NCI-H2081 treated with DMSO at 0.1 percent for 48 hours (cell line): ENCODE measurements at places on chromosomes 2 and 18.

- no peak for DNase-seq
Observed at GRCh38 chr2:102024410-102024809, 32.6 kb downstream of the IL1R2 start.

DNA sequence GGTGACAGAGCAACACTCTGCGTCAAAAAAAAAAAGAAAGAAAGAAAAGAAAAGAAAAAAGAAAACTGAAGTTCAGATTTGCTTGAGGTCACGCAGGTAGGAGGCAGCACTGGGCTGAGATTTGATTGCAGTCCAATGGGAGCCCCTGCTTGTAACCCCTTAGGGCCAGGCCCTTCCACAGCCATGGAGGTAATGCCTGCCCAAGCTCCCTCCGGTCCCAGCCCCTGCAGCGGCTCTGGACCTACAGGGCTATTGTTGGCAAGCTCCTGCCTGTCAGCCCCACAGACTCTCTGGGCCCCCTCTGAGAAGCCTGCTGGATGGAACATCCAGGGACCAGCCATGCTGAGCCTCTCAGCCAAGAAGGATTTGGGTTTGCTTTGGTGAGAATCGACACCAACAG is 12.2 kb downstream of the ZFP36L2 start:
- no peak for DNase-seq

DNA sequence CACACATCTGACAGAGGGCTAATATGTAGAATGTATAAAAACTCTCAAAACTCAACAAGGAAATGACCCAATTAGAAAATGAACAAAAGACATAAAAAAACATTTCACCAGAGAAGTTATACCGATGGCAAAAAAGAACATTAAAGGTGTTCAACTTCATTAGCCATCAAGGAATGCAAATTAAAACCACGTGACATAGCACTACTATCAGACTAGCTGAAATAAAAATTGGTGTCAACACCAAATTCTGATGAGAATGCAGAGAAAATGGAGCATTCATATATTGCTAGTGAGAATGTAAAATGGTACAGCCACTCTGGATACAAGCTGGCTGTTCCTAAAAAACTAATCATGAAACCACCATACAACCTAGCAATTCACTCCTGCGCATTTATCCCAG is 128.0 kb downstream of the INSIG2 start:
- no peak for DNase-seq

- DNase-seq, result no peak
Observed at GRCh38 chr2:851680-852079, 99.0 kb upstream of the SNTG2 start.

DNA sequence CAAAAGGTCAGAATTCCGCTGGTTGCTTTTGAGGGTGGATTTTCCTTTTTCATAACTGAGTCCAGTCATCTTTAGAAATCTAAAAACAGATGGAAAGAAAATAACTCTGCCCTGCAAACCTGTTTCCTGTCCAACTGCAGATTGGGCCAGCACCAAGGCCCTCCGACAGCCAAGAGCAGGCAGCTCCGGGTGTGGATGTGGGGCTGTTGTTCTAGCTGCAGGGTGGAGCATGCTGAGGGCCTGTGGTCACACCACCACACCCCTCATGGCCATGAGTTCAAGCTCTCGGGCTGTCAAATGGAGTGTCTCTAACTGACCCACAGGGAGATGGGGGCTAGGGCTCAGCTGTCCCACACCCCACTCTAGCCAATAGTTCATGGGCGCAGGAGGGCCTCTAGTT is 69.3 kb upstream of the BZW1 start:
- no peak for DNase-seq

- no peak for DNase-seq
Observed at GRCh38 chr2:210647151-210647550, 90.8 kb downstream of the CPS1 start.

DNA sequence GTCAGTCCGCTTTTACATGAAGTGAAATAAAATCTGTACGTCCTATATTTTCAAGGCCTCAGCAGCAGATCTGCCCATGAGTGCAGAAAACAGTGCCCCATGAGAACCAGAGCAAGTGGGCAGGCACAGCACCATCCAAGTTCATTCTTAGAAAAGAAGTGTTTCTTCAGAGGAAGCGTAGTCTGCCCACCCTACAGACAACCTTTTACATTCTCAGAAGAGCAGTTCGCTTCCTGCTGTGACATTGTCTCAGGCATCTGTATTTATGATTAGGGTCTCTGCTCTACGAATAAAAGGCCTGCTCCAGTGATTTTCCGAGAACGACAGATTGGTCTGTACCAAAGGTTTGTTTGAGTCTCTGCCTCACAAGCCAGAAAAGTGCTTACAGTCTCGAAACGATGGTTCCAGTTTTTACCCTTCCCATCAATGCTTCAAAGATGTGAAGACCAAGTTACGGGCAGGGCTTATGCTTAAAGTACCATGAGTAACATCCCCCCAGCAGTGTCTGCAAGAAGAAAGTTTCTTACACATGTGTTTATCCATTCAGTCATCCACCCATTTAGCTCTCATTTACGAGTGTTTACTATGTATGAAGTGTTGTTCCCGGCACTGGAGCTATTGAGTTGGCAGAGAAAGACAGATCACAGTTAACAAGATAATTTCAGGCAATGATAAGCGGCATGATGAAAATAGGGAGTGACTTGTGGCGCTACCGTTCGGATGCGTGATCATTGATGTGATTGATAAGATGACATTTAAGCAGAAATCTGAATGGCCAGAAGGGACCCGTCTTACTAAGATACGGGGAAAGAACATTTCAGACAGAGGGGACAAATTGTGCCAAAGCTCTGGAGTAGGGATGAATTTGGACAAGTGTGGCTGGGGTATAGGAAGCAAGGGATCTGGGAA is 31.4 kb upstream of the CTLA4 start:
- DNase-seq, result no peak

GRCh38 chr18:57555134-57555533 is 31.4 kb downstream of the FECH start:
- DNase-seq, result no peak

DNA sequence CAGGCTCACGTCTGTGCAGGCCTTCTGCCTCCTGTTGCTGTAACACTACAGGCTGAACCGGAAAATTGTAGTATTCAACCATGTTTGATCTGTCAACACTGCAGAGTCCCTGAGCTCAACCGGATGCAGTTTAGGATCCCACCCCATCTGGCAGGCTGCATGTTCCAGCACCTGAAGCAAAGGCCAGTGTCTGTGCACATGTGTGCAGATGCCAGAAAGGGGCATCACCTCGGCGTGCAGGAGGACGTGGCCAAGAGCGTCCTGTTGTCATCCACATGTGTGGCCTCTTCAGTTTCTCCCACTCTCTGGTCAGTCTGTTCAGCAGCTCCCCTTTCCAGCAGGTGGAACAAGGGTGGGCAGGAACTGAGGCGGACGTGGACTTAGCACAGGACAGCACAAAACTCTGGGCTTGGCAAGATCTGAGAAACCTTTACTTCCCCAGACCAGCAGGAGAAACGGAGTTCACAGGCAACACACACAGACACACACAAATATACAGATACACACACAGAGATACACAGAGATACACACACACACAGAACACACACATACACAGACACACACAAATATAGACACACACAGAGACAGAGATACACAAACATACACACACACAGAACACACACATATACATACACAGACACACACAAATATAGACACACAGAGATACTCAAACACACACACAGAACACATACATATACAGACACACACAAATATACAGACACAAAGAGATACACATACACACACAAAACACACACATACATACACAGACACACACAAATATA is 111.3 kb downstream of the NDUFA10 start:
- no peak for DNase-seq

GRCh38 chr2:160918906-160919503 is 241.2 kb upstream of the TANK start:
- DNase-seq, result no peak

DNA sequence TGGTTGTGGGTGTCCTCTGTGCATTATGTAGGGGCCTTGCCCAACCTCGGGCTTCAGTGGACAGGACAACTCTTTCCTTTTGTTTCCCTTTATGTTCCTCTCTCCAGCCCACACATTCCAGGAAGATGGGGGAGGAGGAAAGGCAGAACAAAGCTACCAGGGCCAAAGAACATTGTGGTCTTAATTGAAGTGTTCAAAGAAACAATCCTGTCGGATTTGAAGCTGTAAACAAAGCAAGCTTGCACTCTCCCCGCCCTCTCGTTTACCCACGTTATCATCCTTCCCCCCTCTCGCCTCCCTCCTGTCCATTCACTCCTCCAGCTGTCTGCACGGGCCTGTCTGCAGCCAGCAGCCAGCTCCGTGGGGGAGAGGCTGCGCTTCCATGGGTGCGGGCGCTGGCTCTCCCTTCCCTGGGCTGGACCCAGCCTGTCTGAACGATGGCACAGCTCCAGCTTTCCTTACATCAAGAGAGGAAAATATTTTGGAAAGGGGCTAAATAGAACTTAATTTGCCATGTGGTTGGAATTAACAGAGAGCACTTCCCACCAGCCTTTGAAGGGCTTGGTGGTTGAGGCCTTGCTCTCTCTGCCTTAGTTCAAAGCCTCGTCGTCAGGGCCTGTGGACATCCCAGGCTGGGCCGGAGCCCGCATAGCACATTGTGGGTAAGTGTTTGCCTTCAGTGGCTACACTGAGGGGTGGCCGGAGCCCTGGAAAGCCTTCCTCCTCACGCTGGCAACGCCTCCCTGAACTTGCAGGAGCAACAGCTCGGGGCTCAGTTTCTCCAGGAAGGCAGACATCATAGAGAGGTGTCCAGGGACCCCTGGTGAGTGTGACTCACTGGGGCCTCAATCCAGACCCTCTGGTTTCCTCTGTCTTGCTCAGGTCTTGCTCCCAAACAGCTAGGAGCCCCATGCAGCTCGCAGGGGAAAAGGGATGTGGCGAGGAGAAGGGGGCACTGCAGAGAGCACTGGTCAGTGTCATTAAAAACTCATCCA is 60.6 kb upstream of the HS6ST1 start:
- no peak for DNase-seq

- no peak for DNase-seq
Observed at GRCh38 chr2:240139011-240139441, 1.4 kb downstream of the OTOS start.

- DNase-seq, result no peak
Observed at GRCh38 chr2:121351521-121352318, 66.7 kb upstream of the TFCP2L1 start.

GRCh38 chr2:174341995-174342685 is 7.4 kb downstream of the SP9 start:
- no peak for DNase-seq

DNA sequence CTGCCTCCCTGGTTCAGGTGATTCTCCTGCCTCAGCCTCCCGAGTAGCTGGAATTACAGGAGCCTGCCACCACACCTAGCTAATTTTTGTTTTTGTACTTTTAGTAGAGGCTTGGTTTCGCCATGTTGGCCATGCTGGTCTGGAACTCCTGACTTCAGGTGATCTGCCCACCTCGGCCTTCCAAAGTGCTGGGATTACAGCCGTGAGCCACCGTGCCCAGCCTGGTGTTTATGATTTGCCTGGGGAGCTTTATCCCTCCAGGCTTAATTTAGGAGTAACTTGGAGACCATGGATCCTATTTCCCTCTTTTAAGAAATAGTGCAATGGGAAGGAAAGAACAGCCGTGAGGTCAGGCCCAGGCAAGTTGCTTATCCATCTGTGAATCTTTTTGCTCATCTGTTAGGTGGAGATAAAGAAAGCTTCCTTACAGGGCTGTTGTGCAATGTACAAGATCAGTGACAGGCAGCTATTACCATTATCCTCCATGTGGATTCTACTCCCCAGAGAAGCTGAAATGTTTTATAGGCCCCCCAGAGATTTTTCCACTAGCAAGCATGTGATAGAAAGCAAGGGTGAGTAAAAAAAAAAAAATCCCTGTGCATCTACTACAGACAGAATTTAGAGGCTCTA is 104.9 kb upstream of the MGAT5 start:
- no peak for DNase-seq
